ENCODE measurements at places on chromosomes 11 and 22.

DNA sequence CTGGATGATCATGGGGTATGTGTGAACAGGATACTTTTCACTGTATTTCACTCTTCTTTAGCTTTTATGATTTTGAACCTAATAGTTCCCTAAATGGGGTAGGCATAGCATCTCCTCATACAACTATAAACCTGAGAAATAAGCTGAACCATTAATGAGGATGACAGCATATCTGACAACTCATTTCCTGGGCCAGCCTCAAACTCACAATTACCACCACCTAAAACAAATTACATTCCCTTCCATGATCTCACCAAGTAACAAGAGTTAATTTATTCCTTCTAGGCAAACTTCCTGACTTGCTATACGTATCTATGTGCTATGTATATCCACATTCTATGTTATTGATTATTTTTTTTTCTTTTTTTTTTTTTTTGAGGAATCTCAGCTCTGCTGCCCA is 23.0 kb downstream of the SIK3 start:
- no peak for DNase-seq

DNA sequence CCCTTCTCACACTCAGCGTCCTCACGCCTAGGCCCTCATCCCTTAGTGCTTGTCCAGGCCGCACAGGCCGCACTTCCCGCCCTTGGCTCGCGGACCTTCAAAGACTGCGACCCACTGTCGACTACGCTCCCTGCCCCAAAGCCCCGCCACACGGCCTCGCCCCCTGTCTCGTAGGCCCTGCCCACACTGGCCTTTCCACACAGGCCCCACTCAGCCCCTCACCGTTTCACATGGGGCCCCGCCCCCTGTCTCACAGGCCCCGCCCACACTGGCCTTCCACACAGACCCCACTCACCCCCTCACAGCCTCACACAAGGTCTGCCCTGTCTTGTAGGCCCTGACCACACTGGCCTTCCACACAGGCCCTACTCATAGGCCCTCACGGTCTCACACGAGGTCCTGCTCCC is 11.0 kb downstream of the NRXN2 start:
- no peak for DNase-seq

DNA sequence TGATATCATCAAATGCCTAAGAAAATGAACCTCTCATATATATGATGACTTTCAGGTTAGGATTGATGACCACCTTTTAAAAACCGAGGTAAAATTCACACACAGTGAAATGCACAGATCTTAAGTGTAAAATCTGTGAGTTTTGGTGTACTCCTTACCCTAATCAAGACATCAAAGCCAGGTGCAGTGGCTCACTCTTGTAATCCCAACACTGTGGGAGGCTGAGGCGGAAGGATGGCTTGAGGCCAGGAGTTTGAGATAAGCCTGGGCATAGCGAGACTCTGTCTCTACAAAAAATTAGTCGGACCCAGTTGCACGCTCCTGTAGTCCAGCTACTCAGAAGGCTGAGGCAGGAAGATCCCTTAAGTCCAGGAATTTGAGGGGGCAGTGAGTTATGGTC is 140.4 kb downstream of the UVRAG start:
- no peak for DNase-seq

- DNase-seq: no peak
Measured at GRCh38 chr22:29377979-29378378, 10.4 kb downstream of the AP1B1 start.

- DNase-seq: no peak
Measured at GRCh38 chr22:30327864-30328345, 1.2 kb upstream of the TBC1D10A start.

- no peak for DNase-seq
Measured at GRCh38 chr11:28284196-28284595, 176.0 kb downstream of the METTL15 start.

DNA sequence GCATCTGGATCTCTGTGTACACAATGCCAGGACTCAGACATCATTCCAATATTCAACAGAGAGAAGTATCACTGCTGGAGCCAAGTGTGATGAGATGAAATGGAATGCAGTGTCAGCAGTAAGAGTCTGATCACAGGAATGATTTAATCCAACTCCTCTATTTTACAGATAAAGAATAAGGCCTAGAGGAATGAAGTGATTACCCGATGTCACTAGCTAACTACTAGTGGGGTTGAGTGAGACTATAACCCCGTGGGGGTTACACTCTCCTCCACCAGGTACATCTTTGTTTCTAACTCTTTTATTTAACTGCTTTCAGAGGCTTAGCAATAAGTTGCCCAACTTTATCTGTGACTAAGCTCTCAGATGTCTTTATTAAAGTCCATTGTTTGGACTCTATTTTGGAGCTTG is 94.2 kb upstream of the FAT3 start:
- no peak for DNase-seq

DNA sequence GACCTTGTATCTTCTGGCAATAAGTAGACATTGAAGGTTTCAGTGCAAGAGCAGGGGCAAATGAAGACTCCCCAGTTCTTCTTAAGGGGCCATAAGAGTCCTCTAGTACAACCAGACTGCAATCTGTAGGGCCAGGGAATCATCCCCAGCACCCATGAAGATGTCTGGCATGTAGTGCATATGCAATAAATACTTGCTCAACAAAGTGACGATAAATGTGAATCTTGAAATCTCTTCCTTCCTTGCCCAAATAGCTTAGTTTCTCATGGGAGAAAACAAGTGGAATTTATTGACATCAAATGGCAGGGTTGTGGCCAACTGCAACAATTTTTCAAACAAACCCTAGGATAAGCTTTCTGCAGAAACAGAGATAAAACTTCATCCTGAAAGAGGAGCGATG is 107.6 kb downstream of the ABTB2 start:
- DNase-seq: no peak

DNA sequence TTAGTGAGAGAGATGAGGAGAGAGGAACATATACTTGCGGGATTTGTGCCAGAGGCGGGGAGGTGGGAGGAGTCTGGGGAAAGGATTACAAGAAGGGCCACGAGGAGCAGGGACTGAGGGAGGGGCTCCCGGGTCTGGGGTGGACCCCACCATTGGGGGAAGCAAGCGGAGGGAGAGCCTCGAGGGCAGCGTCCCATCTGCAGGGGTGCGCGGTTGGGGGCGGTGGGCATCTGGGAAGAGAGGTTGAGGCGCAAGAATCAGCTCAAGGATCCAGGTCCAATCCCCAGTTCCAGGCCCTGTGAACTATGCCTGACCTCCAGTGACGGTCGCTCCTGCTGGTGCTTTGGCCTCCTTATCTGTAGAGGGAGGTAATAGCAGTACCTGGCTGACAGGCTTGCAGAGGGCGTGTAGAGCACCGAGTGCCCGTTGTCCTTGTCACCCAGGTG is 38.0 kb downstream of the ADAMTS15 start:
- no peak for DNase-seq

DNA sequence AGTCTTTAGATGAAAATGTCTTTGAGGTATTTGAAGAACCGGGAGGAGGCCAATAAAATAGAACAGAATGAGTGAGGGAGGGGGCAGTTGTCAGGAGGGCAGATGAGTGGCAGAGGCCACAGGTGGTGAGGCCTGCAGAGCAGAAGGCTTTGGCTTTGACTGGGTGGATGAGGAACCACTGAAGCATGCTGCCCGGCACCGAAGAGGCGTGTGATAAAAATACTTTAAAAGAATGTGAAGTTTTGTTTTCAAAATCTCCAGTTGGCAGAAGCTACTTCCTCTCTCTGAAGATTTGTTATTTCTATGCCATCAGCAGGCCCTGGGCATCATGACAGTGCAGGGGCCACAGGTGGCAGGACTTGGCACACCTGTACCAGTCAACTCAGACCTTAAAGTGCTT is 6.3 kb downstream of the MS4A12 start:
- no peak for DNase-seq

DNA sequence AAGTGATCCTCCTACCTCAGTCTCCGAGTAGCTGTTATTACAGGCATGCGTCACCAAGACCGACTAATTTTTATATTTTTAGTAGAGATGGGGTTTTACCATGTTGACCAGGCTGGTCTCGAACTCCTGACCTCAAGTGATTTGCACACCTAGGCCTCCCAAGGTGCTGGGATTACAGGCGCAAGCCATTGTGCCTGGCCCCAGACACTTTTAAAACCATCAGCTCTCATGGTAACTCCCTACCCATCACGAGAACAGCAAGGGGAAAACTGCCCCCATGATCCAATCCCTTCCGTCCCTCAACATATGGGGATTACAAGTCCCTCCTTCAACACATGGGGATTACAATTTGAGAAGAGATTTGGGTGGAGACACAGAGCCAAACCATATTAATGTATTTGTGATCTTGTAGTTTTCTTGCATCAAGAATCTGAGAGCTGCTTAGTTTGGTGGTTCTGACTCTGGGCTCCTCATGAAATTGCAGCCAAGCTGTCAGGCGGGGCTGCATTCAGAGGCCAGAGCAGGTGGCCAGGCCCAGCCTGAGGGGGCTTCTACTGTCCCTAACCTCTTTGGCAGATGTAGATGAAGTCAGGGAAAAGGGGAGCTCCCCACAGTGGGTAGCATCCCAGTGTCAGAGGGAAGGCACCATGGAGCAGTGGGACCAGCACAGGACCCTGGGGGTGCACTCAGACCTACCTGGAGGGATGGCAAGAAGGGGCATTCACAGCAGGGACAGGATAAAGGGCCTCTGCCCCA is 31.2 kb upstream of the PRAME start:
- DNase-seq: no peak

DNA sequence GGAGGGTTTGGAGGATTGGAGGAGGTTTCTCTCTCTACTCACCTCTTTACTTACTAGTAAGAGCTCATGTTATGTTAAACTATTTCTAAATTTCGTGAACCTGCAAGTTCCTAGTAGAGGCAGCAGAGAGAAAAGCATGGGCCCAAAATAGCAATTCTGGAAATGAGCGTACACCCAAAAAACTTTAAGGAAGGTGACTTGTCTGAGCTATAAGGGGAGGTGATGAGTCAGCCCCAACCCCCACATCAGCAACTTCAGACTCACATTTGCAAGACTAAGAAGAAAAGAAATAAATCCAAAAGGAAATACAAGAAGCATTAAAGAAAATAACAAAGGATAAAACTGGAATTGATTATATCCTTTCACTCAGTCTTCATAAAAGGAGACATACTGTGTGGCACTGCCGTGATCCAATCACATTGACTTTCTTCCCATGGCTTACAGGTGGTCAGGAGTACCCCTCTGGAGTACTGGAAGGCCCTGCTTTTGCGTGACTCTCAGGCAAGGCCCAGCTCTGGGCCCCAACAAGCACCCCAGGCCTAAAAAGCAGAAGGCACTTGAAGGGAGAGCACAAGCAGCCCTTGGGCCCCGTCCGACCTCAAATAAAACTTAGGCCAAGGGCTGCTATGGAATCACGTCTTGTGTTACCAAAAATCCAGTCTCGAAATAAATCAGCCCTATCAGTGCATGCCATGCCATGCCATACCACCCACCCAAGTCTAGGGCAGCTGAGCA is 14.3 kb downstream of the PACSIN2 start:
- DNase-seq: no peak

DNA sequence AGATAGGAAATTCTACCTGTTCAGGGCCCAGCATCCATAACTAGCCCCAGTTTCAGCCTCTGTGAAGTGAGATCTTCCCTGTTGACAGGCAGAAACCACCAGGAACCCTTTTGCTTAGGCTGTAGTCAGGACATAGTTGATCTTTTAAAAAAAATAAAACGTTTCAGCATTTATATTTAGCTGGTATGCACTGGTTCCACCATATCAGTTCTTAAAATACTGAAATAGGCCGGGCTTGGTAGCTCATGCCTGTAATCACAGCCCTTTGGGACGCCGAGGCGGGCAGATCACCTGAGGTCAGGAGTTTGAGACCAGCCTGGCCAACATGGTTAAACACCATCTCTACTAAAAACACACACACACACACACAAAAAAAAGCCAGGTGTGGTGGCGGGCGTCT is 35.3 kb downstream of the GALNT18 start:
- no peak for DNase-seq

DNA sequence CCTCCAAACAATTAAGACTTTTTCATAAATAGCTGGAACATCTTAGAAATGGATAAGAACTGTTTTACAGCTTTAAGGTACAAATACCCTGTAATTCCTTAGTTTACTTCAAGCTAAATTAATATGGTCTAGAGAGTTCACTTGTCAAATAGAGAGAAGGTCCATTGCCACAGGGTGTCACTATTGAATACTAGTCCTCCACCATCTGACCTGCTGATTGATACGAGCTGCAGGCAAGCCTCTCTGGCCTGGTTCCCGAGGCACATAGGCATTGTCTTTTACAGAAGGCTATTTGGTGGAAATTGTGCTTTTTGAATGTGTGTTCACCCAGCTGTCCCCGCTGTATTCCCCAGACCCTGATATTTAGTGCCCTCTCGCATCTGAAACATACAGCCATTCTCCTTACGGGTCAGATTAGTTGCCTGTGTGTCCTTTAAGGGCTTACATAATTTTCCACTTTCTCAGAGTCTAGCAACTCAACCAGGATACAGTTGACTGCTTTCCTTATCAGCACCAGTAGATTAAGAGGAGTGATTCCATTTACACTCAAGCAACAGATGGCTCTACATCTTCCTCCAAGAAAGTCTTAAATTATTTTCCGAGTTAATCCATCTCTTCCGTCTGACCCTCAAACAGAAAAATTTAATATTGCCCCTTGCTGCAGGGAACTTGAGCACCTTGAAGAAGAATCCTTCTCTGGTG is 788.8 kb upstream of the FAT3 start:
- DNase-seq: no peak

DNA sequence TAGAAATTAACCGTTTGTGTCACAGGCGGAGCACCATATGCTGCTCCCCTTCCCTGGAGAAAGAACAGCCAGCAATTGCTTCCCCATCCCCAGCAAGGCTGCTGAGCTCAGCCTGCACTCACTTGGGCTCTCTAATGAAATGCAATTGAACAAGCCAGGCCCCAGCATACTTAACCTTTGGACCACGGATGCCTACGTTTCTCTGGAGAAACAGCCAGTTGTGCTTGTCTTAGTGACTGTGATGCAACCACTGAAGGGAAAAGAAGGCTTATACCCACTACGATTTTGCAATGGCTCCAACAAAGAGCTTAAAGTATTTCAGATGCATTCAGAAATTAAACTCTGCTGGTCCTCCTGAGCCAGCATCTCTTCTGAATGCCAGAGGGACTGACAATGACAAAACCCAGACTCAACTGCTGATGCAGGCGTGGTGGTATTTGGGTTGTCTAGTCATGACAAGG is 51.3 kb upstream of the SESN3 start:
- DNase-seq: no peak

Measured in esophagus squamous epithelium (tissue), 5 donors.